KG1 (cell line): ENCODE measurements at places on chromosomes 13 and 19.

- DNase-seq: no peak
These were observed 534 bp upstream of the HPN start for GRCh38 chr19:35040826-35041547.

GRCh38 chr19:15161028-15161984 lies 39.5 kb downstream of the NOTCH3 start:
- no peak for DNase-seq

DNA sequence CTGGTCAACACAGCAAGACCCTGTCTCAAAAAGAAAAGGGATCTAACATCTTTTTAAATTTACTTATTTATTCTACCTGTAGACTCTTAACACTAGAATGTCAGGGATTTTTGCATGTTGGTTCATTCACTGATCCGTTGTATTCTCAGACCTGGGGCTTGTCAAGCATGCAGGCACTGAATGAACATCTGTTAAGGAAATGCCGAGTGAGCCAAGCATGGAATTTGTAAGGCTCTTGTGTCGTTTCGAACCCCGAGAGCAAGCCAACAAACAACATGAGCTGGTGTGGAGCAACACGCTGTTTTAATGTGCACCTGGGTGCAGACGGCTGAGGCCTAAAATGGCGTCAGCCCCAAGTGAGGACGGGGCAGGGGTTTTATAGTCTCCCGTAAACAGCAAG lies 10.0 kb upstream of the OR1M1 start:
- DNase-seq: no peak

DNA sequence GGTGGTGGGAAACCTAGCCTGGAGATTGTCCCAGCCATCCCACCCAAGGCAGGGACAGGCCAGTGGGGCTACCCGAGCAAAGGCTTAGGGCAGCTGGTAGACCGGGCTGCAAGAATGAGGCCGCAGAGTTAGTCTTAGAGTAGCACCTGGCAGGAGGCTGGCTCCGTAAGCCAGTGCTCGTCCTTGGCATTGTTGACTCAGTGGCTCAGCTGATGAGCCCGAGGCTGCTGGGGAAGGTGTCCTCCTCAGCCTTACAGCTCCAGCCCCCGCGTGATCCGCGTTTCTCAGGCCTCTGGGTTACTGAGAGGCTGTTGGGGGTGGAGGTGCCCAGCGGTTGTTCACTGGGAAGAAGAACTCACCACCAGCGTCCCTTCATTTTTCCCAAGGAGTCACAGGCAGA lies 24.7 kb downstream of the PPP1R37 start:
- DNase-seq: no peak

GRCh38 chr19:43901395-43902390 lies 33.4 kb downstream of the ZNF45 start:
- peak; percentile 63 for DNase-seq

DNA sequence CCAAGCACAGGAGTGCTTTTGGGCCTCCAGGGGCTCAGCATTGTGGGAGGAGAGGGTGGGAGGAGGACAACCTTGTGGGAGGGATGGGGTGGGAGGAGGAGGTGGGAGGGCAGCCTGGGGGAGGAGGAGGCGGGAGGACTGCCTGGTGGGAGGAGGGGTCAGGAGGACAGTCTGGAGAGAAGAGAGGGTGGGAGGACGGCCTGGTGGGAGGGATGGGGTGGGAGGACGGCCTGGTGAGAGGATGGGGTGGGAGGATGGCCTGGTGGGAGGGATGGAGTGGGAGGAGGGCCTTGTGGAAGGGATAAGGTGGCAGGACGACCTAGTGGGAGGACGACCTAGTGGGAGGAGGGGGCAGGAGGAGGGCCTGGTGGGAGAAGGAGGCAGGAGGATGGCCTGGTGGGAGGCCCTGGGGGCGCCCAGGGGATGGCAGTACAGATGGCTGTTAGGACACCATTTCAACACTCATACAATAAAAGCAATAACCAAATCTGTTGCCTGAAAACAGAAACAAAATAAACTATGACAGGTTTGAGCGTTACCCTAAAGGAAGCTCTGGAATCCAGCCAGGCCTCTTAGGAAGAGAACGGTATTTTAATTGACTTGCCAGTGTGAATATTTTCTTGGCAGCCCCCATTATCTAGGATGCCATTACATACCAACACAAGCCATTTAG lies 63.7 kb downstream of the CRYL1 start:
- no peak for DNase-seq

DNA sequence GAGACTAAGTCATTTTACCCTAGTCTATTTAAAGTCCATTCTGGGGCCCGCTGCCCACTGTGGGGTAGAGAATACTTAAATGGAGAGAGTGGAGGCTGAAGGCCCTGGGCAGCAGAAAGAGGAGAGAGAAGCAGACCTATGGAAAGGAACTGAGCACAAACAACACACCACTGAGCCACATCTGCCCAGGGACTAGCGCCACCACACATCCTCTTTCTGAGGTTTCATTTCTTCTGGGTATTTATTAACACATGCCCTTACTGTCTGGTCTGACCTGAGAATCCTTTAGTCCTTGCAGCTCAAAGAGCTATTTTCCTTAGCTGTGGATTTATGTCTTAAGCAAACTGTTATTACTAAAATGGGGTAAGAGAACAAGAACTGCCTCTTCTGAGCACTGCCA lies 154.0 kb downstream of the NALCN start:
- no peak for DNase-seq

- no peak for DNase-seq
These were observed 19.6 kb upstream of the PTPRS start for GRCh38 chr19:5360003-5360780.

- no peak for DNase-seq
These were observed 59.8 kb upstream of the SOX1 start for GRCh38 chr13:112007191-112007590.

- DNase-seq: no peak
These were observed 90.5 kb upstream of the AKAP11 start for GRCh38 chr13:42181381-42181953.
